ENCODE measurements at places on chromosomes 3 and 15.
A peak's percentile ranks its signal among the peaks of the same experiment; 100 is the strongest.

- peak; percentile 7 for DNase-seq
Measured at GRCh38 chr3:133843634-133844033, 38.0 kb downstream of the SRPRB start.

DNA sequence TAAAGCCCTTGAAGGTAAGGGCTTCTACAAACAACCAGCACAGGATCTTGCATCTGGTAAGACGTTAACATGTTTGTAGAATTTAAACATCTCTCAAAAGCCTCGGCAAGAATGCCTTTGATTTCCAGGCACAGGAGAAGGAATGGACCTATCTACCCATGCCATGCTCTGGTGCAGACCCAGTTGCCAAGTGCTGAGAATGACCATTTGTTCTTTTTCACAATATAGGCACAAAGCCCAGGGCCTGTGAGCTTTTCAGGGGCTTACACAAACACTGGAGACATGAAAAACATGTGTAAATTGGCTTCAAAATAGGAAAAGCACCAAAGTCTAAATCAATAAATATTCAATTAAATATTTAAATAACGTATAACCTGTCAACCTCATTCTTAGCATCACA is 266.9 kb upstream of the TTC14 start:
- DNase-seq: no peak

DNA sequence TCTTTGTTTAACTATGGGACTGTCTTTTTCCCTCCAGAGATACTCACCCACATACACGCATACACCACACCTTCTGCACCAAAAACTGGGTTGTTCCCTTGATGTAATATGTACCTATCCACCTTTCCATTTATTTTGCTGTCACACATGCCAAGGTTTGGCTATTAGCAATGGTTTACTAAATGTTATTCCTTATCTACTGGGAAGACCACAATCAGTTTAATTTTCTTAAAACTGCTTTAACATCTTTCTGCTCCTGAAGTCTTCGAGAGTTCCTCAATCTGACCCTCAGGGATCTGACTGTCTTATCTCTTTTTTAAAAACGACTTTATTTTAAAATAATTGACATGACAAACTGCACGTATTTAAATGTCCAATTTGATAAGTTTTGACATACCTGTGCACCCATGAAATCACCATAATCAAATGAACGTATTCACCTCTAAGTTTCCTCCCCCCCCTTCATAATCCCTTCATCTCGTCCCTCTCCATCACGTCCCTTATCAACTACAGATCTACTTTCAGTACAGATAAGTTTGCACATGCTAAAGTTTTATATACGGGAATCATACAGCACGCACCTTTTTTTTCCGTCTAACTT is 805 bp upstream of the TRPM7 start:
- no peak for DNase-seq

- DNase-seq: no peak
Measured at GRCh38 chr3:191502583-191502982, 41.6 kb downstream of the PYDC2 start.

- no peak for DNase-seq
Measured at GRCh38 chr3:143442814-143443447, 323.4 kb downstream of the CHST2 start.

GRCh38 chr3:74003734-74004133 is 379.0 kb upstream of the PDZRN3 start:
- DNase-seq: no peak

- peak; percentile 11 for DNase-seq
Measured at GRCh38 chr3:189267981-189268613, 96.3 kb downstream of the TPRG1 start.

DNA sequence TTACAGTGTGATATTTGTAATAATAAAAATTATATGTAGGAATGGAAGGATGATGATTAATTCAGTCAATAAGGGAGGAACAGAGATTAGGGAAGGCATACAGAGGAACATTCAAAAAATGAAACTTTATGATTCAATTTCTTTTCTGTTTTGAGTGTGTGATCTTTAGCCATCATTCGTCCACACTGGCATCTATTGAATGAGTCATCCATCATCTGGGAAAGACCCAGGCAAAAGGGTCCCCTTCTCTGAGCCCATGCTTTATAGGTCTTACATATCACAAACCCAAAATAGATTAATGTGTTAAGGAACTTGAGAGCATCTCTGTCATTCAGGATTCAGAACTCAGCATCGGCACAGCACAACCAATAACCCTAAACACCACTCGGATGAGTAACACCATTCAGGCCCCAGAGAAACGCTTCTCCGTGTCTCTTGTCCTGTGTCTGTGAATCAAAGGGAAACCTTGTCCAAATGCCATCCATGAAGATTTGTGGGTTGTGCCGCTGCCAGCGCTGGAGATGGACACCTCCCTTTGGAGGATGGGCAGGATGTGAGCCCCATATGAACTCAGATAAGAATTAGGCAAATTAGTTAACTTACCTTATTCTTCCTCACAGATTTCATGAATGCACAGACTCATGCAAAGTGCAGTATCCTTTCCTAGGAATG is 21.7 kb upstream of the TPM1 start:
- DNase-seq: no peak

DNA sequence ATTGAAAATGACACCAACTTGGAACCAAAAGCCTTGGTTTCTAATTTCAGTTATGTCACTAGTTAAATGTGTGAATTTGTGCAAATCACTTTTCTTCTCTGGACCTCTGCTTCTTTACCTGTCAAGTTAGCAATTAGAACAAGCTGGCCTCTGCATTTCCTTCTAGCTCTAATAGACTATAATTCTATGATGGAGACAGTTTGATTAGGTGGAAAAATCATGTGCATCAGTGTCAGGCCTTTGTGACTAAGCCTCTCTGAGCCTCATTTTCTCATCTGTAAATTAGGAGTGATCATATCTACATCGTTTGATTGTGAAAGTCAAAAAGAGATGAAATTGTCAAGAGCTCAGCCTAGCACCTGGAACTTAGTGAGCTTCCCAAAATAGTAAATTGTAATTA is 712.9 kb downstream of the MECOM start:
- no peak for DNase-seq

GRCh38 chr3:10883478-10884234 is 67.6 kb downstream of the SLC6A11 start:
- no peak for DNase-seq

DNA sequence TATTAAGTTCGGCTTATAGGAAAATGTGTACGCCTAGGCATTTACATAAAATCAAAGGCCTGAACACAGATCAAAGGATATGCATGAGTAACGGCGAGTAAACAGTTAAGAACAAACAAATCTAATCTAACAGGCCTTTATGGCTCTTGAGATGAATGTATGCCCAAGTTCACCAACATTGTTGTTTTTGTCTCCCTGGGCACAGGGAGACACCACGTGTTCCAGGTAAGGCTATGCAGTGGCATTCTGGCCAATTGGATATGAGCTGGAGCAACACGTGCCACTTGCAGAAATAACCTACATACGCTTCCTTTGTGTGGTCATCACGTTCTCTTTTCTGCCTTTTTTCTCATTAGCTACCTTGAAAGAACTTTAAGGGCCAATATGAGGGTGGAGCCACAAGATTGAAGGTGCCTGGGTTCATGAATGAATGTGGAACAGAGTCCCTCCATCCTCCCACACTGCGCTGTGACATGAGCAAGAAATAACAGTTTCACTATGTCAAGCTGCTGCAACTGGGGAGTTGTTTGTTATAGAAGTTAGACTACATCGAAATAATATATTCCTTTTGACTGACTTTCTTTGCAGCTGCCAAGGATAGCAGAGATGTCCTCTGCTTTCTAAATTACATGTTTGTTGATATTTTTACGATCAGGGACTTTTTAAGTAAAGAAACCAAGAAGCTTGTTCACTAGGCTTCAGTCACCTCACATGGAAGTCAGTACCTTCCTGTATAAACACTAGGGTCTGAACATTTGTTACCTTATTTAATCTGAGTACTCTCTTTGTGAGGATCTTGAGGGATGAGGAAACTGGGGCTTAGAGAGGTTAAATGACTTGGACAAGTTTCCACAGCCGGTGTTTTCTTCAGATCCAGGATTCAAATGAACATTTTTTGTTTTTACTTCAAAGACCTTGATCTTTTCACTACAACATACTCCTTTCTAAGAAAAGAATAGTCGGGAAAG is 427.5 kb upstream of the TBL1XR1 start:
- DNase-seq: no peak

DNA sequence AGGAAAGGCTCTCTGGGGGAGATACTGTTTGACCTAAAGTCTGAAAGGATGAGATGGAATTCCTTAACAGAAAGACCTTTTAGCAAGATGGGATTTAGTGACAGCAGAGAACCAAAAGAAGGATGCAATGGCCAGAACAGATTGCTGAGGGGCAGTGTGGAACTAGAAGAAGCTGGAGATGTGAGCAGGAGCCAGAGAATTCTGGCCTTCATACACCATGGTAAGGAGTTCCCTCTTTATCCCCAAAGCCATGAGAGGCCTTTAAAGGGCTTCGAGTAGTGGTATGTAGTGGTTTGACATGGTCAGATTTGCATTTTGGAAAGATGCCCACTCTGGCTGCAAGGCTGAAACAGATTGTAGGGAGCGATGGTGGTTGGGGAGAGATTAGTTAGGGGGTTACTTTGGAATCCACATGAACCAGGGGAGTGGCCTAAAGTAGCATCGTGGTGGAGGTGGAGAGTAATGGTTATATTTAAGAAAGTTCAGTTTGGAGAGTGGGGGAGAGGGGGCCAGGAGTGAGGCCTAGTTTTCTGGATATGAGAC is 34.0 kb upstream of the NPHP3 start:
- no peak for DNase-seq

DNA sequence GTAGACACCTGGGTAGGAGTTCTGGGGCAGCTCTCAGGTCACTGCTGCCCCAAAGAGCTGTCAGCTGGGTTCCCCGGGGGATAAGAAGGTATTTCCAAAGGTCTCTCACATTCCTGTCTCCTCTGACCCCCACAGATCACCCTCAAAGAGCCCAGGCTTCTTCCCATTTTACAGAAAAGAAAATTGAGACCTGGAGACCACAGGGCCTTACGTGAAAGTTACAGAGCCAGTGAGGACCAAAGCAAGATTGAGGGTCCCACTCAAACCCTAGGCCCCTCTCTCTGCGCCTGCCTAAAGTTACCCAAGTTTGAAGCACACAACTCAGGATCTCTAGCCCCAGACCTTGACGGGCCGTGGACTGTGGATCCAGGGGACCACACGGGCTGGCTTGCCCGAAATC is 3.9 kb upstream of the ATP2B2 start:
- DNase-seq: no peak
